Right cardiac atrium (tissue), 5 donors: ENCODE measurements at places on chromosomes 11 and 22. TPM values are rescaled to one million over a fixed set of nuclear protein-coding genes. Genes with fewer than 3 reads are reported as not detected.

- no peak for DNase-seq
Observed at GRCh38 chr11:1076061-1076665, 1.5 kb downstream of the MUC2 start.

- DNase-seq, result no peak
Observed at GRCh38 chr11:126100716-126101115, 38.0 kb upstream of the CDON start.

DNA sequence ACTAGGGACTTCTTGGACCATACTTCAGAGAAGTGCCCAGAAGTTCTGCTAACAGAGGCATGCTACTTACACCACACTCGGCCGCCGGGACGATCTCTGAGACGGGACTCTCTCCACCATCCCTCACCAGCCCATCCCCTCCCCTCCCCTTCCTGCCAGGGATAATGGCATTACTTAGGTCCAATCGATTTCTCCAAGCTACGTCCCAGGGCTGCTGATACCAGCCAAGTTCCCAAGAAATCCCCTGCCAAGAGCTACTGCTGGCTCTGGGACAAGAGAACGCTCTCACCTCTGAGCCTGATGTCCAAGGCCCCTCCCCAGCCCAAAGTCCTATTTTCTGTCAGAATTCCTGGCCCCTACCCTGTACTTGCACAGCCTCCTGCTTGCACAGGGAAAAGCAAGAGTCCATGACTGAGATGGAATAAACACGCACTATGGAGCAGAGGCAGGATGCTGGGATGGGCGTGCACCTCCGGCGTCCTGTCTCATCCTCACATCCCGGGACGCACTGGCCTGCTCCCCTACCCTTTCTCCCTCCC lies 42.7 kb downstream of the GDPD5 start:
- DNase-seq, result no peak

DNA sequence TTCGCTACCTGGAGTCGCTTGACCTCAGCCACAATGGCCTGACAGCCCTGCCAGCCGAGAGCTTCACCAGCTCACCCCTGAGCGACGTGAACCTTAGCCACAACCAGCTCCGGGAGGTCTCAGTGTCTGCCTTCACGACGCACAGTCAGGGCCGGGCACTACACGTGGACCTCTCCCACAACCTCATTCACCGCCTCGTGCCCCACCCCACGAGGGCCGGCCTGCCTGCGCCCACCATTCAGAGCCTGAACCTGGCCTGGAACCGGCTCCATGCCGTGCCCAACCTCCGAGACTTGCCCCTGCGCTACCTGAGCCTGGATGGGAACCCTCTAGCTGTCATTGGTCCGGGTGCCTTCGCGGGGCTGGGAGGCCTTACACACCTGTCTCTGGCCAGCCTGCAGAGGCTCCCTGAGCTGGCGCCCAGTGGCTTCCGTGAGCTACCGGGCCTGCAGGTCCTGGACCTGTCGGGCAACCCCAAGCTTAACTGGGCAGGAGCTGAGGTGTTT lies 12.8 kb downstream of the TSKU start:
- DNase-seq, result no peak

The APOBEC3H gene
- 0.25 TPM for polyA plus RNA-seq
